Hematopoietic multipotent progenitor cell treated with erythropoietin and hydrocortisone succinate and interleukin-3 and kit ligand, for 17 days (in vitro differentiated cells): ENCODE measurements at places on chromosomes 1 and 21.

- DNase-seq, result no peak
These were observed 400 bp upstream of the TRIM17 start for GRCh38 chr1:228417061-228417460.

DNA sequence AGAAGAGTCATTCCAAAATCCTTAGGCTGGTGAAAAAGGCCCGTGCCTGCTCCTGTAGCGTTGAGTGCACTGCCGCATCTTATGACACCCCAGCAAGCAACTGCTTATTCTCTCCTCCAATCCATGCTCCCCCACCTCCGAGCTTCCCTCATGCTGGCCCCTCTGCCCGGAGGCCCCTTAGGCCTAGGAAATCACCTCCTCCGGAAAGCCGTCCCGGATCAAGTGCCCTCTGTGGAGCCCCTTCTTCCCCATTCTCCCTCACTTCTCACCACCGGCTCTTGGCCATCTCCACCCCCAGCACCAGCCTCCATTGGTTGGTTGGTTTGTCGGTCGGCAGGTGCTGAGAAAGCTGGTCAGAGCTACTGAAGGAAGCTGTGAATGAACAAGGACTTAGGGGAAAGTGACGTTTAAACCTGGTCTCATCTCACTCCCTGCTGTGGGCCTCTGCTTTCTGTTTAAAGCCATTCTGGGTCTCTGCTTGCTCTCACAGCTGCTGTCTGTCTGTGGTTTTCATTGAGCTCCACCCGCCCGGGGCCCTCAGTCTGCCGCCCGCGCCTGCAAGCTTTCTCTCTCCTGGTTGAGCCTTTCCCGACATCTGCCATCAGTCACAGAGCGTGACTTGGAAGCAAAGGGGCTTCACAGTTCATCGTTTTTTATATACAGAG is 122.2 kb downstream of the KCNN3 start:
- no peak for DNase-seq

GRCh38 chr1:63042278-63042677 is 258.3 kb downstream of the ATG4C start:
- DNase-seq, result no peak

DNA sequence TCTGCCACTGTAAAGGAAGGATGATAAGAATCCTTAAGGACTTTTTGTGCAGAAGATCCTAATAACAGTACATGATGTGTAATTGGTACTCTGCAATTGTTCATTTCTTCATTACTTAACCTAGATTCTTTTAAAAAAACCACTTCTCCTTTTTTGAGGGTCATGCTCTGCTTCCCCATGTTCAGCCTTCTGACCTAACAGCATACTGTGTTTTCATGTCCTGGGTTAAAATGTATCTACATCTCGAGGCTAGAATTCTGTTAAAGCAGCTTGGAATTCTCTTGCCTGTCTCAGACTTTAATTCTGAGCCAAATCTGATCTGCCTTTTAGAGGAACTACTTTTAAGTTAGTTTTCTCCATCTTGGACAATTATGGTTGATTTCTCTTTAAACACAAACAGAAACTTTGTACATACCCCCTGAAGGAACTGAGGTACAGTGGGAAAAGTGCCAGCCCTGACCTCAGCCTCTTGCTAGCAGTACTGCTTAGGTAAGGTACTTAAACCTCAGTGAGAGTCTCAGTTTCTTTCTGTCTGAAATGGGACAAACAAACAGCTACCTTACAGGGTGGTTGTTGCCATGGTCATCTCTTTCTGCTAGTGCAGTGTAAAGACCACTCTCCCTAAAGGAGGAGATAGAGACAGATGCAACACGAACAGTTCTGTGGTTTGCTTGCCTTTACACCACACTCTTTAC is 103.2 kb upstream of the DYNLT5 start:
- DNase-seq, result no peak

DNA sequence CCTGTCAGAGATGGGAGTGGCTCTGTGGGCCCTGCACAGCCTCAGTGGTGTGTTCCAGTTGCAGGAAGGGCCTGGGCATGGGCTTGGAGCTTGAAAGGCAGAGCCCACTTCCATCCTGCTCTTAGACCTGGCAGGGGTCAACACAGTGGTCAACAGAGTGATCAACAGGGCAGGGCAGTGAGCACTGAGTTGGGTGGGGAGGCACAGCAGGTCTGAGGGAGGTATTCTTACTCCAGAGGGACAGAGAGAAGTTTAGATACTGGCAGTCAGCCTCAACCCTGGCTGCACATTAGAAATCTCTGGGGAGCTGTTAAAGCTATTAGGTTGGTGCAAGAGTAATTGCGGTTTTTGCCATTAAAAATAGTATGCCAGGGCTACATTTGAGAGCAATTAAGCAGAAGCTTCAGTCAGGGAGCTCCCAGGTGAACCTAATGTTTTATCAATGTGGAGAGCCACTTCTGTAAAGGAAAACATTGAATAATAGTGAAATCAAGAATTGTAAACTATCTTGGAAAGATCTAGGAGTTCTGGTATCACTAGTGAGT is 37.7 kb downstream of the SH3BGR start:
- no peak for DNase-seq

- DNase-seq, result no peak
These were observed 7.3 kb downstream of the PLEKHO1 start for GRCh38 chr1:150156868-150157603.

DNA sequence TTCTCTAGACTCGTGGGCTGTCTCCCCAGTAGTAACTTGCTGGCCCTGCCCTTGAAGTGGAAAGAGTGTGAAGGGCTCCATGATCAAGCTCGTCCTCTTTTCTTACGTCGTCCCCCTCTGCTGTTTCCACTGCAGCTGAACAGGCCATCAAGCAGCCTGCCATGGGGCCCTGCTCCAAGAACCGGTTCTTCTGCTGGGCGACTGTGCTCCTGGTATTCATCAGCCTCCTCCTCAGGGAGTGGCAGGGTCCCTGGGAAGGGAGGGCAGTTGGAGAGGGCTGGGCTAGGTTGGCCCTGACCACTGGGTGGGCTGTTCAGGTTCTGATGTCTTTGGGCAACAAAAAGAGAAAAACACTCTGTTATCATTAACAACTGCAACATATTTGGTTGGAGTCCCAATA is 151.5 kb downstream of the FCRL5 start:
- DNase-seq, result no peak

DNA sequence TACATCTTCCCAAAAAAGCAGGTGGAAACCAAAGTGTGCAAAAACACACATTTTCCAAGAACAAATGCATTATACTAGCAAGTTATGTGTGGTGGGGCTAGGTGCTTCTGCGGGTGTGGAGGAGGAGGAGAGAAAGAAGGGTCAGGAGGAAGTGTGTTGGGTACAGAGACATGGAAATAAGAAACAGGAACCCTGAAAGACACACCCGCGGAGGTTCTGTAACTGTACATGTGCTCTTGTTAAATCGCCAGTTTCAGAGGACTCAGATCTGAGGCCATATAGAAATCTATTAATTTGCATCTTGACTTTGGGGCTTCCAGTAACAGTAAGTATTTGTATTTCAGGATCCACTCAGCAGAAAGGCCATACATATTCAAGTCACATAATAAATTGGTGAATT is 30.9 kb downstream of the ERG start:
- DNase-seq, result no peak
